ENCODE measurements at places on chromosomes 6 and 20.

- DNase-seq, result peak; percentile 23
- H3K4me1 ChIP-seq, result peaks cover 29% of the 10 kb centered on the region
- H3K36me3 ChIP-seq, result no peaks in the 10 kb centered on the region
- no peak overlapping the region for H3K4me3 ChIP-seq
Observed at GRCh38 chr6:170283212-170284081, 7.4 kb downstream of the DLL1 start.

DNA sequence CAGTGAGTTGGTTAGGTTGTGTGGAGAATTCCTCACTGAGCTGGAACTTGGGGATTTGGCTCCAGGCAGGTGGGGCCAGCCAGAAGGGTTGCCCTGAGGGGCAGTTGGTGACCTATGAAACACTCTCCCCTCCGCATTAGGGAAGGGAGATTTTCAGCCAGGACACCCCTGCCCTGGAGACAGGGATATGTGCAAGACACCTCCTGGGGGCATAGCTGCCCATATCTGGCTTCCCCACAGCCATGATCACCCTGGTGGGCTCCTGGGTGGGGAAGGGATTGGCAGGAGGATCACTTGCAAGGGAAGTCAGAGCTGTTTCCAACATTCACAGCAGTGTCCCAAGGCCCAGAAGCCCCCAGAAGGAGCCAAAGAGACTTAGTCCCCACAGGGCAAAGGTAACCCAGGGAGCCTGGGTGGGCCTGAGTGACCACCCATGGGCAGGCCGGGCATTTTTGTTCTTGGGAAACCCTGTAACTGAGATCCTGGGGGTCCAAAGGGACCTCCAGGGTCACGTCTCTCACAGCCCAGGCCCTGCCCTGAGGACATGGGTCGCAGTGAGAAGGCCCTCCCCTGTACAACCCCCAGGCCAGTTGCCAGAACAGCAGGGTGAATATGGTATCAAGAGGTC, 145.8 kb downstream of the MRPL14 start:
- no peak overlapping the region for H3K27ac ChIP-seq
- H3K36me3 ChIP-seq, result no peaks in the 10 kb centered on the region
- H3K27me3 ChIP-seq, result peaks cover 7% of the 10 kb centered on the region
- H3K4me3 ChIP-seq, result no peak overlapping the region
- peak; percentile 20 for DNase-seq
- H3K4me1 ChIP-seq, result peaks cover 1% of the 10 kb centered on the region

GRCh38 chr6:45118754-45119153, 209.4 kb upstream of the RUNX2 start:
- peaks cover 26% of the 10 kb centered on the region for H3K4me1 ChIP-seq
- no peak overlapping the region for H3K4me3 ChIP-seq
- H3K27ac ChIP-seq, result no peak overlapping the region
- H3K36me3 ChIP-seq, result no peaks in the 10 kb centered on the region
- no peak for DNase-seq

DNA sequence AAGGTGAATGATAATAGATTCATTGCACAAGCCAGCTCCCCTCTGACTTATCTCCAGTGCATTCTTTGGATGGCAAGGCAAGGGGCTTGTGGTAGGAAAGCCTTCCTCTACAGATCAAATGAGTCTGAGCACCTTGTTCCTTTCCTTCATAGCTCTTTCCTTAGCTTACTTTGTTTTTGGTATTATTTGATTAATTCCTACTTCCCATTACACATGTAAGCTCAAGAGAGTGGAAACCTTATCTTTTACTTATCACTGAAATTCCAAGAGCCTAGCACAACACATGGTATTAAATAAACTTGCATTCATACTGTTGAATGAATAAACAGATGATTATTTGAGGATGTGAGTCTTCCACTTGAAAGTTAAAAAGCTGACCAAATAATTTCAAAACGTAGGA, 41.7 kb downstream of the FRK start:
- H3K27me3 ChIP-seq, result peaks cover 40% of the 10 kb centered on the region
- H3K27ac ChIP-seq, result no peak overlapping the region
- H3K4me3 ChIP-seq, result no peak overlapping the region
- no peak for DNase-seq
- no peaks in the 10 kb centered on the region for H3K4me1 ChIP-seq

DNA sequence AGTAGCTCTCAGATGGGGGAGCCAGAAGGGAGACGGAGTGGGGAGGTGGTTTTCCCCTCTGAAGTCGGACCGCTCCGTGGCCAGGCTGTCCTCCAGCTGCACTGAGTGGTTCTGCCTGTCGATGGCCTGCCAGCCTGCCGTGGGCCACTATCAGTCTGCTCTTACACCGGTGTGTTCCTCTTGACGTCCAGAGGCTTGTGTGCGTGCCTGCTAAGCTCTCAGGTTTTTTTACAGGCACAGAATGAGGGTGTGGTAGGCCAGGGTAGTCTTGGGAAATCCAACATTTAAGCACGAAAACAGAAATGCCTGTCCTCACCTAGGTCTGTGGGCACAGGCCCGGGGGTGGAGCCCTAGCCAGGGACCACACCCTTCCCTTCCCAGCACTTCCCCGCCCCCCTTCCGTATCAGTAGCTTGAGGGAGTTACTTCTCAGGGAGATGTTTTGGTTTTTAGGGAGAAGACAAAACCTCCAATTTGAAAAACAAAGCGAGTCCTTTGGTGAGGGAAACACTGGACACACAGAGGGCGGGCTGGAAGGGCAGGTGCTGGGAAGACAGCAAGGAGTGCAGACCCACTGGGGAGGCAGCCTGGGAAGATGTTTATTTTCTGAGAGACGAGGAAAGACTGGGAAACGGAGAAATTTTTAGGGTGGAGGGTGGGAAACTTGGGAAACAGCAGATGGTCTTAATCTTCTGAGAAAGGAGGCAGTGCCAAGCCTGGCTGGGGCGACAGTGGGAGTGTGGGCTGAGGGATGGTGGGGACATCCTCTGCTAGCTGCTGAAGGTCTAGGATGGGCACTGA, 106.5 kb downstream of the LY86 start:
- no peaks in the 10 kb centered on the region for H3K4me1 ChIP-seq
- no peak overlapping the region for H3K4me3 ChIP-seq
- H3K27me3 ChIP-seq, result peaks cover 2% of the 10 kb centered on the region
- no peak for DNase-seq

DNA sequence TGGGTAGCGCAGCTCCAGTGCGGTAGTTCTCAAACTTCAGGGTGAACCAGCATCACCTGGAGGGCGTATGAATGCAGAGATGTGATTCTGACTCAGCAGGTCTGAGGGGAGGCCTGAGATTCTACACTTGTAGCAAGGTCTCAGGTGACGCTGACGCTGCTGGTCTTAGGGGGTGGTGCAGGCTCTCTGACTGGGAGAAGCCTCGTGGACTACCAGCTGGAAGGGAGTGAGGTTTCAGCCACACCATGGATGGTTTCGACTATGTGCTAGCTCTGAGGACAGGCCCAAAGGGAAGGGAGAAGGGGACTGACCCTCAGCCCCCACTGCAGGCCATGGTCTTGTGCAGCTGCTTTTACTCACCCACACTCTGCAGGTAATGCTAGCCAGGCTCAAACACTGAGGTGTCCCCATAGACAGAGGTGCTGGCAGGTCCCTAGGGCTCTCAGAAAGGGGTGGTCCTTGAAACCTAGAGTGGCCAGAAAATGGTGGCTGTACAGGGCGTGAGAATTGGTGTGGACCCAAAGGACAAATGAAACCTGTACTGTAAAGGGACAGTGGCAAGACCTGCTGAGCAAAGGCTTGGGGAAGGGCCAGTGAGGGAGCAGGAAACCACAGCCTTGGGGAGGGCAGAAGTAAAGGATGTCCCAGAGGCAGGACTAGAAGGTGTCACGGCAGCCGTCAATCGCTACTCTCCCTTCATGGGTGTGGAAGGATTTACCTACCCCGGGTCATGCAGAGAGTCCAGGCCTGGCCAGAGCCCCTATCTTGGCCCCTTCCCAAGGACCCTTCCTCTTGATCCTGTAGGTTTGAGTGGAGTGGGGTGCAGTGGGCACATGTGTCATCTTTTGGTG, 52.7 kb downstream of the EBF4 start:
- H3K4me1 ChIP-seq, result peaks cover 43% of the 10 kb centered on the region
- H3K4me3 ChIP-seq, result no peak overlapping the region
- H3K27ac ChIP-seq, result no peak overlapping the region
- peaks cover 6% of the 10 kb centered on the region for H3K27me3 ChIP-seq
- no peak for DNase-seq
- no peaks in the 10 kb centered on the region for H3K36me3 ChIP-seq

DNA sequence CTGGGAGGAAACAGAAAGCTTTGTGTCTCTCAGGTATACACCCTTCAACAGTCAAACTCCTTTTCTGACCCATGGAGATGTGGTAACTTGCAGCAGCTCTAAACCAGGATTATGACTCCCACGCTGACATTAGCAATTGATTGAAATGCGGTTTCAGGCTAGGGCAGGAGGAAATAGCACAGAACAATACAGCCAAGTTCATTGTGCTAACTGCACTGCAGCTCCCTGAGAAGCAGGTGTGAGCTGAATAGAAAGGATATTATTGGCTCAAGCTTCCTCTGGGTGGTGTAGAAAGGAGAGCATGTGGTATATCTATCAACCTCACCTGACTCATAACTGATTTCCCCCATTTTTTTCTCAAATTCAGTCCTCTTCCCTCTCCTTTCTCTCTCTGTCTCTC, 612.3 kb upstream of the BTBD3 start:
- no peaks in the 10 kb centered on the region for H3K36me3 ChIP-seq
- H3K4me3 ChIP-seq, result no peak overlapping the region
- no peaks in the 10 kb centered on the region for H3K27me3 ChIP-seq
- no peak overlapping the region for H3K27ac ChIP-seq

DNA sequence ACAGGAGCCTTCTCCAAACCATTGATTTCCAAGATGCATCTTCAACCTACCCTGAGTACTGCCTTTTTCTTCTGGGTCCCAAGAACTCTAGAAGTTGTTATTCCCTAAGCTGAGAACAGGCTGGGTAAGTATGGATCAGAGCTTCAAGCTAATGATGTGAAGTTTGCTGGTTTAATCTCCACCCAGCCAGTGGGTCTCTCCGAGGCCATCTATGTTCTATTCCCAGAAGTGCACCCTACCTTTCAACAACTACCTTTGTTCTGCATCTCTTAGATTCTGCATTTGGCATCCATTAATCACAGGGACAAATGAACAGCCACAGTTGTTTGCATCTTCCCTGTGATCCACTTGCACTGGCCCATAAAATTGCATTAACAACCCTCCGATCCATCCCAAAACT, 246.2 kb downstream of the HIVEP2 start:
- H3K36me3 ChIP-seq, result no peaks in the 10 kb centered on the region
- peaks cover 16% of the 10 kb centered on the region for H3K4me1 ChIP-seq
- no peaks in the 10 kb centered on the region for H3K27me3 ChIP-seq

- no peak for DNase-seq
- H3K4me3 ChIP-seq, result no peak overlapping the region
- no peaks in the 10 kb centered on the region for H3K27me3 ChIP-seq
- no peak overlapping the region for H3K27ac ChIP-seq
Observed at GRCh38 chr20:62770111-62770910, 26.0 kb upstream of the MRGBP start.

GRCh38 chr6:55882718-55883569, 7.6 kb upstream of the BMP5 start:
- no peak for DNase-seq
- no peaks in the 10 kb centered on the region for H3K4me1 ChIP-seq
- H3K27ac ChIP-seq, result no peak overlapping the region
- H3K36me3 ChIP-seq, result no peaks in the 10 kb centered on the region
- H3K4me3 ChIP-seq, result no peak overlapping the region

GRCh38 chr6:11425431-11425871, 112.1 kb upstream of the TMEM170B start:
- H3K27ac ChIP-seq, result no peak overlapping the region
- DNase-seq, result no peak
- H3K4me1 ChIP-seq, result peaks cover 46% of the 10 kb centered on the region
- H3K36me3 ChIP-seq, result no peaks in the 10 kb centered on the region

DNA sequence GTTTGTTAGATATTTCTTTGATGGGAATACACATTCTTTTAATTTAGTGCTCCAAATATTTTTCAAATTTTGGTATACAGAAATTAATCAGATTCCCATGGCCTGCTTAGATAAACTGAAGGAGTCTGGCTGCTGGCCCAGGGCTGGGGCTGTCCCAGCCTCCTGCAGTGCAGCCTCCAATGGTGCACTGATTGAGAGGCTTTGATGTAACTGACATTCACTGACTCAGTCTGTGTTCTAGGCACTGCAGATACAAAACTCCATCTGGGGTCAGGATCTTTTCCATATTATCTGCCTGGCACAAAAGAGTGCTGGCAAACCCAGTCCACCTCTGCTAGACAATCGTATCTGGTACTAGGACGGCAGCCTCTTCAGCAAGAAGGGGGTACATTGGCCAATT, 64.8 kb downstream of the GRIK2 start:
- H3K27me3 ChIP-seq, result no peaks in the 10 kb centered on the region
- no peak overlapping the region for H3K27ac ChIP-seq
- H3K4me1 ChIP-seq, result no peaks in the 10 kb centered on the region
- H3K4me3 ChIP-seq, result no peak overlapping the region
- H3K36me3 ChIP-seq, result no peaks in the 10 kb centered on the region

DNA sequence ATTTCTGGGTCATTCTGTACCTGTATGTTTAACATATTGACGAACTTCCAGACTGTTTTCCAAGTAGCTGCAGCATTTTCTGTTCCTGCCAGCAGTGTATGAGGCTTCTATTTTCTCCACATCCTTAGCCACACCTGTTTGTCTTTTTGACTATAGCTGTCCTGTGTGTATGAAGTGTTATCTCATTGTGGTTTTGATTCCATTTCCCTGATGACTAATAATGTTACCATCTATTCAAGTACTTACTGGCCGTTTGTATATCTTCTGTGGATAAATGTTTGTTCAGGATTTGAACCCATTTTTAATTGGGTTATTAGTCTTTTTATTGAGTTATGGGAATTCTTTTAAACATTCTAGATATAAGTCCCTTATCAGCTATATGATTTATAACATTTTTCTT, 95.2 kb downstream of the JAG1 start:
- H3K27me3 ChIP-seq, result no peaks in the 10 kb centered on the region
- DNase-seq, result no peak
- H3K4me1 ChIP-seq, result peaks cover 8% of the 10 kb centered on the region
- H3K4me3 ChIP-seq, result no peak overlapping the region
- peaks cover 10% of the 10 kb centered on the region for H3K36me3 ChIP-seq

DNA sequence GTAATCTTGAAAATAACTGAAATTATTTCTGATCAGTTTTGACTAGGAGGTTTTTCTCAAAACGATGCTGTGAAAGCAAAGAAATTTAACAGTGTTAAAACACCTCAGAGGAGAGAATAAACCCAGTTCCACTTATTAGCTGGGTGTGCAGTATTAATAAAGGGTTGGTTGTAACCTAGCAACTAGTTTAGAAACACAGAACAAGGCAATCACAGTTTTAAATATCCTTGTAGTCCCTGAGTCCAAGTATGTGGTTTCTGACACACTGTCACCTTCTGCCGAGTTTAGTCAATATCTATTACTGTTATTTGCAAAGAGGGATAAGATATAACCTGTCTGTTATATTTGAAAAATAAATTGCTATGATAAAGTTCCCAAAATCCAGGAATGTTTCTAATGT, 70.2 kb upstream of the INSM1 start:
- no peak for DNase-seq
- no peak overlapping the region for H3K27ac ChIP-seq
- H3K27me3 ChIP-seq, result peaks cover 9% of the 10 kb centered on the region
- no peaks in the 10 kb centered on the region for H3K36me3 ChIP-seq
- no peak overlapping the region for H3K4me3 ChIP-seq

GRCh38 chr20:22529150-22530019, 55.0 kb downstream of the FOXA2 start:
- H3K27me3 ChIP-seq, result no peaks in the 10 kb centered on the region
- no peak overlapping the region for H3K27ac ChIP-seq
- no peaks in the 10 kb centered on the region for H3K36me3 ChIP-seq
- DNase-seq, result no peak
- H3K4me1 ChIP-seq, result no peaks in the 10 kb centered on the region
- no peak overlapping the region for H3K4me3 ChIP-seq

- H3K4me1 ChIP-seq, result no peaks in the 10 kb centered on the region
- no peaks in the 10 kb centered on the region for H3K27me3 ChIP-seq
- no peak overlapping the region for H3K27ac ChIP-seq
- DNase-seq, result no peak
Observed at GRCh38 chr6:74253261-74253660, 557.3 kb downstream of the CD109 start.
